ENCODE measurements at places on chromosomes 6 and 20.

DNA sequence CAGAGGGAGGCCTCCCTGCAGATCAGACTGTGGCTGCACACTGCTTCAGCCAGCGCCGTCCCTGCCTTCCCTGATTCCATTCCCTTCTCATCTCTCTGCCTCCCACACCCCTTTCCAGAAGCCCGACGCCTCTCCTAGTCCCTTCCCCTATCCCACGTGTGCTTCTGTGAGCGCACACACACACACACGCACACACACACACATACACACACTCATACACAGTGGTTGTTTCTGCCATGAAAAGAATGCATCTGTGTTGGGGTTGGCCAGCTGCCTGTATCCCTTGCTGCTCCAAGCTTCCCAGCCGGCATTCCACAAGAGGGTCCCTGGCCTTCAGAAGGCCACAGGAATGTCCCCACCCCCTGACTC is 51.7 kb downstream of the MOCS1 start:
- no peak for DNase-seq

DNA sequence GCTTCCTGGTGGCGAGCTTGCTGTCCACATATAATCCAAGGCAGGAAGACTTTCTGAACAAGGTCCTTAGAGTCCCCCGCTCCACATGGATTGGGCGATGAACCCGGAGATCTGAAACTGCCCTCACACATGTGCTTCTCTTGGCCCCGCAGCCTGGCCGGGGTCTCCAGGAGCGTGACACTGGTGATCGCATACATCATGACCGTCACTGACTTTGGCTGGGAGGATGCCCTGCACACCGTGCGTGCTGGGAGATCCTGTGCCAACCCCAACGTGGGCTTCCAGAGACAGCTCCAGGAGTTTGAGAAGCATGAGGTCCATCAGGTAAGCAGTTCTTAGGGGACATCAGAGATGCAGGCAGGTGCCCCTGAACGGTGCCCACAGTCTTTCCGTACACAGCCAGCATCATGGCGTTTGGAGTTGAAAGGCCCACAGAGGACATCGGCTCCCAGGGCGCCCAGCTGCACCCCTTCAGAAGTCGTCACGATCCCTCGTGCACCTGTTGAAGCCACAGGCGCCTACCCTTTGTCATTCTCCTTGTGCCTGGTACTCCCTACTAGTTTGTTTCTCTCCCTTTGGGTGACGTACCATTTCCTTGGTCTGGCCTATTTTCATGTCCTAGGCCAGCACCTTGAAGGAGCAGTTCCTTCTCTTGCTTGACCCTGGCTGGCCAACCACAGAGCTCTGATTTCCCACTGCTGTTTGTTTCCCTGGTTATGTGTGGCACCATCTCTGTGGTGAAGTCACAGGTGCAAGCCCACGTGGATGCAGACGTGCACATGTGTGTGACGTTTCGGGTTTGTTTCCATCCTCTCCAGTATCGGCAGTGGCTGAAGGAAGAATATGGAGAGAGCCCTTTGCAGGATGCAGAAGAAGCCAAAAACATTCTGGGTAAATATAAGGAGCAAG is 43.3 kb upstream of the IRF4 start:
- DNase-seq = no peak

DNA sequence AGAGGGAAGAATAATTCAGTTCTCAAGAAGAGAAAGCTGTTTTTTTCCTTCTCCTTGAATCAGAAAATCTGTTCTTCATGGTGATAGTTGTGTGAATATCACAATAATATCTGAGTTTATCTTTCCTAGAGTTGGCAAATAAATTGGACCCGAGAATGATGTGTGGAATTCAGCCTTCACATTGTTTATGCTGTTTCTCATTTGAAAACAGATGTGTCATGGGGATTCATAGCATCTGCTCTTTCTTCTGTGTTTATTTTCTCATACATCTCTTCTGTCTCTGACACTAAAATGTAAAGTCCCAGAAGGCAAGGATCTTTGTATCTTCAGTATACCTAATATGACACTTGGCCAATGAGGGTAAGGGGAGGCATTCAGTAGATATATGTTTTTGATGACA is 103.6 kb upstream of the SGK1 start:
- DNase-seq = no peak

DNA sequence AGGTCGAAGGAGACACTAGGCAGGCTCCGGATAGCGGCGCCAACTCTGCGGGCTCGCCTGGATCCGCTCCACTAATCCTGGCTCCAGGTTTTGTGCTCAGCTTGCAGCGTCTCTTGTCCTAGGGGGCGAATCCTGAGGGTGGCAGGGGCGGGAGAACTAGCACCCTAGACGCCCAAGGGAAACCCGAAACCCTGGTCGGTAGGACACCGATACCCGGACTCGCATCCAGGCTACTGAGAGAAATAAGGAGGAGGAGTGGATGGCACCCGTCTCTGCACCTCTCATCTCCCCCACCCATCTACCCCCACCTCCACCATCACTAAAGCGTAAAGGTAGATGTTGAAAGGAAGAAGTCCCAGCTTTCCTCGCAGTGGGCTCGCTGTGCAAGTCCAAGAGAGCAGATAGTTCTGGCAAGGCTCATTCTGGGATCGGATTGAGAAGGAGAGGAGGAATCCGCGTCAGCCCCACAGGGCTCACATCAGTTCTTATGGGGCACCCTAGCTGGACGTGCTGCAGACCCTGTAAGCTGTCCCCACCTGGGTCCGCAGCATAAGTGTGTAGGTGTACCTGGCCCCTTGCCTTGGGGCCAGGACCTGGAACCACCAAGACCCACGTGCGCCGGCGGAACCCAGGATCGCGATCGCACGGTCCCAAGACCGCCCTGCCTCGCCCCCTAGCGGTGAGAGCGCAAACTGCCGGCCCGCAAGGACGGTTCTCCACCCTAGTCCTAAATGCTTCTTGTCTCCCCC is 6.9 kb downstream of the SLC32A1 start:
- DNase-seq = peak; percentile 90

- DNase-seq = no peak
Measured at GRCh38 chr6:39684790-39685488, 40.3 kb downstream of the KIF6 start.

DNA sequence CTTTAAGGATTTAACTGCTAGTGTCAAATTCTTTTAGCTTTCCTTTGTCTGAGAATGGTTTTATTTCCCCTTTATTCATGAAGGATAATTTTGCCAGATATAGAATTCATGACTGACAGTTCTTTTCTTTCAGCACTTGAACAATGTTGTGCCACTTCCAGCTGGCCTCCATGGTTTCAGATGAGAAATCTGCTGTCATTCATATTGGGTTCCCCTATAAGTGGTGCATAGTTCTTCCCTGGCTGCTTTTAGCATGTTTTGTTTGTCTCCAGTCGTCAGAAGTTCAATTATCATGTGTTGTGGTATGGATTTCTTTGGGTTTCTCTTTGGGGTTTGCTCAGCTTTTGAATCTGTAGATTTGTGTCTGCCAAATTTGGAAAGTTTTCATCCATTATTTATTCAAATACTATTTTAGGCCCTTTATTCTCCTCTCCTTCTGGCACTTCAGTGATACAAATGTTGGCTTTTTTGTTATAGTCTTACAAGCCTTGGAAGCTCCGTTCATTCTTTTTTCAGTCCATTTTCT is 76.3 kb upstream of the TGM3 start:
- DNase-seq = no peak

- DNase-seq = no peak
Measured at GRCh38 chr6:3317741-3318211, 59.0 kb downstream of the PSMG4 start.

DNA sequence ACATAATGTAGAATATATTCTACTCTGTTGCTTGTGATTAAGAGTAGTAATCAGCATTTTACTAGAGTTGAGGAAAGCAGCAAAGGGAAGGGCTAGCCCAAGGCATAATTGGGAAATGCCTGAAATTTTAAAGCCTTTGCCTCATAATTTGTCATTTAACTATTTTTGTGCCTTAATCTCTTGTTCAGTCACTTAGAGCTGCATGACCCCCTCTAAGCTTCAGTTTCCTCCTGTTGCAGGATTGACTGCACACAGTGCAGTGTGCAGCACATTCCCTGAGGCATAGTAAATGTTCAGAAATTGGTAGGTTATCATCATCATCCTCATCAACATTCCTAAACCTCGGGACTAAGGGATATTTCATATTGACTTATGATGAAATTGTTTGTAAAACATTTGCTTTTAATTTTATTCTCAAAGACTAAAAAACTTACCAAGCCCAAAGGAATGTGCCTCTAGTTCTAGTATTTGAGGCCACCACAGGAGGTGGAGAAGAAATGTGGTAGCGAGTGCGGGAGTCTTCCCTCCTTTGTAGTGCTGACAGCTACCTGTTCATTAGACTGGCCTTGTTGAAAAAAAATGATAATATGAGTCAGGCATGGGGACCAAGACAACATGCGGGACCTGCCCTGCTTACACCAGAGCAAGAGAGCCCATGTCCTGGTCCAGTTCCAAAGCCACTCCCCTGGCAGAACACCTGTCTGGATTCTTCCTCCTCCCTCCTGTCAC is 14.8 kb upstream of the TENT5A start:
- DNase-seq = no peak

DNA sequence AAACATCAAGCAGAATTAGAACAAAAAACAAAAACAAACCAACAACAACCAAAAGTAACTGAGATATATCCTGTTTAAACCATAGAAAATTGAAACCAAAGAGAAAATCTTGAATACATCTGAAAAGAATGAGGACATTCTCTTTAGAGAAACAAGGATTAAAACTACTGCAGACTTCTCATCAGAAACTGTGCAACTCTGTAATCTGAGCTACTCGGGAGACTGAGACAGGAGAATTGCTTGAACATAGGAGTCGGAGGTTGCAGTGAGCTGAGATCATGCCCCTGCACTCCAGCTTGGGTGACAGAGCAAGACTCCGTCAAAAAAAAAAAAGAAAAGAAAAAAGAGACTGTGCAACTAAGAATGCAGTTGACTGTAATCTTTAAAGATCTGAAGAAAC is 153.4 kb downstream of the SYNDIG1 start:
- DNase-seq = no peak
